ENCODE measurements at places on chromosomes 5 and 9.

DNA sequence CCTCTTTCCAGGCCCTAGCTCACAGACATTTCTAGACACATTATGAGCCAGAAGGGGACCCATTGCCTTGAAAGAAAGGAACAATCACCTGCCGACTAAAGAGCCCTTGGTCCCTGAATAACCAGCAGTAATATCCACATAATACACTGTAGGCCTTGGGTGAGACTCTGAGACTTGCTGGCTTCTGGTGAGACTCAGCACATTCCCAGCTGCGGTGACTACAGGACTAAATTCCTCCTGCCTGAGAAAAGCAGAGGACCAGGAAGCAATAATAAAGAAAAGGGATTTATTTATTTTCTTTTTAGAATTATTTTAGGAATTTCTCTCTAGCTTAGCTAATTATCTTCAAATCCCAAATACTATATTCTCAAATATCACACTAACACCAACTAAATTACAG is 87.8 kb upstream of the RGS7BP start:
- DNase-seq: no peak

- no peak for DNase-seq
Measured at GRCh38 chr5:160237571-160238093, 8.3 kb downstream of the FABP6 start.

DNA sequence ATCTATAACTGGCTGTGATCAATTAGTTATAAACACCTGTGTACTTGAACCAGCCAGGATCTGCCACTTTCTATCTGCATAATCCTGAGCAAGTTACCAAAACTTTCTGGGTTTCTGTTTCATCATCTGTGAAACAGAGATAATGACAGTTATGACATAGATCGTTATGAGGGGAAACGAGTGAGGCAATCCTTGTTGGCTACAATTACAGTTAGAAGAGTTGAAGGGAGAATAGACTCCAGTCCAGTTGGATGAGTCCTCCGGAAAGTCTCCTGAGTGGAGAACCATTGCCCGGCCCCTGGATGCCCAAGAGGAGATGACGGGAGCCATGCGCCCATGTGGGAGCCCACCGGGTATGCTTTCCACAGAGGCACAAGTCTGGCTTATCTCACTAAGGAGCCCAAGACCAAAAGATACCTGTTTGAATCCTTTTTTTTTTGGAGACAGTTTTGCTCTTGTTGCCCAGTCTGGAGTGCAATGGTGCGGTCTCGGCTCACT is 4.5 kb downstream of the PDE6A start:
- DNase-seq: no peak

DNA sequence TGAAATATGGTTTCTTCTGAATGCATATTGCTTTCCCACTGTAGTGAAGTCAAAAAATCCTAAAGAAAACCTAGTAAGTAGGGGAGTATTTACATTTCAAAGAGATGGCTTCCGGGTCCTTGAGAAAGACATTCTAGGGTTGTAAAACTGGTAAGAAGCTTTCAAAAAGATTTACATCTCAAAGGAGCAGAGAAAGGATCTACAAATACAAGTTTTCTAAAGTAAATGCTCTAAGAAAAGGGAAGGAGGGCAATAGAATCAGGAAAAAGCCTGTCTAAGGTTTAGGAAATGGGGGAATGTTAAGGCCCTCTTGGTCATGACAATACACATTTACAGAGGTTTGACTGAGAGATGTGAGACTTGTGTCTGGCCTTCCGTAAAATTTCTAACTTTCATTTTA is 16.7 kb upstream of the TRPC7 start:
- no peak for DNase-seq

DNA sequence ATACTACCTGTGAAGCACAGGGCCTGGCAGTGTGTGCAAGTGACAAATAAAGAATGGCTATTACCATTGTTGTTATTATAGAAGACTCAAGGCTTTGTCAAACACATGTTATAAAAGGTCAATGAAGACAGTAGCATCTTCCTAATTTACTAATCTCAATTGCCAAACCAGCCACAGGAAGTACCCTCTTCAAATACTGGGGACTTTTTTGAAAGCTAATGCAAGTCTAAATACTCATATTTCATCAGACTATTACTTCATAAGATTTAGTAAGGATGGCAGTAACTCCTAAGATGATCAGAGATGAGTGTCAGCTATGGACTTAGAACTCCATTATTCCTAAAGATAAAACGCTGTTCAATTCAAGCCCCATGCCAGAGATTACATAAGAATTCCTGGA is 43.0 kb downstream of the GNAQ start:
- DNase-seq: no peak

- DNase-seq: no peak
Measured at GRCh38 chr9:84970432-84970831, 300.9 kb downstream of the NTRK2 start.

GRCh38 chr5:158999339-158999738 is 100.4 kb downstream of the EBF1 start:
- DNase-seq: no peak

- no peak for DNase-seq
Measured at GRCh38 chr5:177536386-177536785, 18.0 kb downstream of the FAM193B start.

DNA sequence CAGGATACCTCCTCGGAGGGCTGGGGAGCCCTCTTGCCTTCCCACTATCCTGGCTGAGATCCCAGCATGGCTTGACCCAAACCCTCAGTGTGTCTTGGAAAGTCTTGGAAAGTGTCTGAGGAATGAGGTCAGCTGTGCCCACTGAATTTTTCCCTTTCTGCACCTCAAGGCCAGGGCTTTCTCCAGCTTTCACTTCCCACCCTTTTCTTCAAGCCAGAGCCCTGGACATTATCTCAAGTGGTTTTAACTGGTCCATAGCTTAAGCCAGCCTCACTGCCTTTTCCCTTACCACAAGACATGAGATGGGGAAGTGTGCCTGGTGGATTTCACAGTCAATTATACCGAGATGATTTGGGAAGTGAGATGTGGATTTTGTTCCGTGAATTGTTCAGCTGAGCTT is 35.7 kb upstream of the LHX2 start:
- DNase-seq: no peak

DNA sequence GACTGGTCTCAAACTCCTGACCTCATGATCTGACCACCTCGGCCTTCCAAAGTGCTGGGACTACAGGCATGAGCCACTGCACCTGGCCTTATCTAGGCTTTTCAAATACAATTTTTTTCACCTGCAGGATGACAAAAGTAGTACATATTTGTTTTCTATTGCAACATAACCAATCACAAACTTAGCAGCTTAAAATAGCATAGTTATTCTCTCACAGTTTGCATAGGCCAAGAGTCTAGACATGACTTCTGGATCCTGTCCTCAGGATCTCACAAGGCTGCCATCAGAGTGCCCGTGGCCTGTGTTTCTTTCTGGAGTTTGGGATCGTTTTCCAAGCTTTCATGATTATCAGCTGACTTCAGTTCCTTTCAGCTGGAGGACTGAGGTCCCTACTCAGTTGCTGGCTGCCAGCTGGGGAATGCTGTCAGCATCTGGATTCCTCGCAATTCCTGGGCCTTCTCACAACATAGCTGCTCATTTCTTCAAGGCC is 348.9 kb downstream of the ARHGEF28 start:
- no peak for DNase-seq

DNA sequence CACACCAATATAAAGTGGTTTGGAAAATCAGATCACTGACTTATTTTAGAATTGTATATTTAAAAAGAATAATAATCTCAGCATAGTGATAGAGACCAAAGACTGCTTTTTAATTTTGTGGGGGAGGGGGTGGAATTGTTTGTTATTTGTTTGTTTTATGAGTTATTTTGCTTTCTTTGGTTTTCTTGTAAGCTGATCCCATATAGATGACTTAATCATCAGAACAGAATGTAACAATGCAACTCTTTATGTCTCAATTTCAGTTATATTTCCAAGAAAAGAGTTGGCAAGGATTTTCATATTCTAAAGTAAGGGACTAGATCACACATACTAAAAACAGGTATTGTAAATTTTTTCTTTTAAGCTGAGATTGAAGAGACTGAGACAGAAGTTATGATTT is 984.9 kb downstream of the TLE4 start:
- no peak for DNase-seq

- DNase-seq: no peak
Measured at GRCh38 chr5:137733006-137733405, 2.9 kb downstream of the KLHL3 start.

DNA sequence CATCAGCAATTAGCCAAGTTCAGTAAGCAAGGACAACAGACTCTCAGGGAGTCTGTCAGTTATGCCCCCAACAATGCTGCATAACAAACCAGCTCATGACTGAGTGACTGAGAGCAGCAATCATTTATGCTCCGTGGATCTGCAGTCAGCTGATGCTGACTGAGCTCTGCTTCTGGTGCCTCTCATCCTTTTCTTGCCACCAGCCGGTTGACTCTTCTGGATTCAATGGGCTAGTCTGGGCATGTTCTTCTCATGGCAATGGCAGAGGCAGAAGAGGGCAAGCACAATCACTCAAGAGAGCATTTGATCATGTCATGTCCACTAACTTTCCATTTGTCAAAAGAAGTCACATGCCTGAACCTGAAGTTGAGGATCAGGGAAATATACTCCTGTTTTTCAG is 157.0 kb upstream of the NTRK2 start:
- DNase-seq: no peak

DNA sequence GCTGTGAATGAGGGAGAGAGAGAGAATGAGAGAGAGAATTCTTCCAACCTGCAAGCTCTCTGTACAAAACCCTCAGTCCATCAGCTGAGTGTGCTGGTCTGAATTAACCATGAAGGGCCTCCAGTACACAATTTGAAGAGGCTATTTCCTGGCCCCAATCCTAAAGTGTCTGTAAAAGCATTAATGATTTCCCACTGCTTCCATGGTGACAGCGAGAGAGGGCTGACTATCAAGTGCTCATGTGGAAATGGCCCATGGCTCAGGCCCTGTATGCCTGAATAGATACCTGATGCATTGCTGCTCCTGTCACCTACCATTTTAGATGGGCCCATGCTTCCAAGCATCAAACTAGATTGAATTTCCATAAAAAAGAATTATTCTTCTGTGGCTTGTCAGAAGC is 592.4 kb downstream of the KIF4B start:
- DNase-seq: no peak

DNA sequence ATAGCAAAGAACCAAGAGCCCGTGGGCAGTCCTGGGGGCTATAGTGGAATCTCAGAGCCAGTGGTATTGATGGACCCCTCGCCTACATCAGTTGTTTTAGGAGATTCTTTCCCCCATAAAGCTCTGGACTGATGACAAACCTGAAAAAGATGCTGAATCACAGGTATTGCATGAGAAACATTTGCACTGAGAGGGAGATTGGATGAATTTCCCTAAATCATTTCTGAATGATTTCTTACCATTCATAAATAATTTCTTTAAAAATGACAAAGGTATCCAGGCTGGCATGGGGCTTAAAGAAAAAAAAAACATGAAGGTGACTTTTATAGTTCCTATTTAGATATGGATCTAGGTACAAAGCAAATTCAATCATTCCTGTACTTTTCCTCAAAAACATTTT is 54.0 kb upstream of the SLIT3 start:
- DNase-seq: no peak

GRCh38 chr5:167587772-167588437 is 703.5 kb upstream of the WWC1 start:
- no peak for DNase-seq

- DNase-seq: no peak
Measured at GRCh38 chr9:117704597-117704996, 394 bp downstream of the TLR4 start.

GRCh38 chr9:78666818-78667414 is 370.0 kb downstream of the PSAT1 start:
- no peak for DNase-seq

Data from germinal center (tissue), 1 donor.